Activated CD4-positive, alpha-beta memory T cell treated with anti-CD3 and anti-CD28 coated beads for 36 hours (primary cell): ENCODE measurements at places on chromosomes 6 and 20. TPM values are rescaled to one million over a fixed set of nuclear protein-coding genes. Genes with fewer than 3 reads are reported as not detected.

C6orf132 gene
- 0.22 TPM for total RNA-seq

AIF1 gene
- 26.1 TPM for total RNA-seq

HCRTR2 gene
- not detected for total RNA-seq

FNDC1 gene
- not detected for total RNA-seq

ZNF133 gene
- total RNA-seq = 9.0 TPM

SLC29A1 gene
- total RNA-seq = 50.0 TPM

TSBP1 gene
- not detected for total RNA-seq

TMC2 gene
- total RNA-seq = not detected

PHACTR1 gene
- not detected for total RNA-seq

TTLL9 gene
- total RNA-seq = not detected

AVP gene
- not detected for total RNA-seq

MCHR2 gene
- not detected for total RNA-seq

TFAP2D gene
- total RNA-seq = not detected

HRH3 gene
- total RNA-seq = not detected

IDH3B gene
- 95.6 TPM for total RNA-seq

HSF2 gene
- 18.5 TPM for total RNA-seq

LTB gene
- 164 TPM for total RNA-seq

SGK1 gene
- 41.0 TPM for total RNA-seq

ISM1 gene
- total RNA-seq = 0.36 TPM

SIRPD gene
- not detected for total RNA-seq

STK38 gene
- total RNA-seq = 25.8 TPM

MYB gene
- 19.7 TPM for total RNA-seq

FAXC gene
- total RNA-seq = not detected

SRMS gene
- not detected for total RNA-seq

RBBP8NL gene
- not detected for total RNA-seq

APOBEC2 gene
- not detected for total RNA-seq

SYNGAP1 gene
- total RNA-seq = 34.3 TPM

SLC22A7 gene
- not detected for total RNA-seq

GABRR1 gene
- total RNA-seq = not detected

KCNK5 gene
- total RNA-seq = 16.2 TPM

SH3BGRL2 gene
- 0.12 TPM for total RNA-seq

HDGFL1 gene
- not detected for total RNA-seq

BPIFB6 gene
- not detected for total RNA-seq

SLC12A5 gene
- total RNA-seq = not detected

GPLD1 gene
- 0.19 TPM for total RNA-seq

OOEP gene
- total RNA-seq = not detected

RIPOR2 gene
- total RNA-seq = 64.5 TPM

EFCAB8 gene
- 0.83 TPM for total RNA-seq

PSORS1C1 gene
- total RNA-seq = not detected

TMEM74B gene
- total RNA-seq = 0.63 TPM

ANKEF1 gene
- 1.3 TPM for total RNA-seq

ECT2L gene
- total RNA-seq = not detected

PHACTR3 gene
- total RNA-seq = not detected

CAGE1 gene
- total RNA-seq = 0.12 TPM
